Thoracic aorta (tissue), 2 donors: ENCODE measurements at places on chromosomes 16 and 17.

- no peak for DNase-seq
These were observed 50.0 kb downstream of the VMP1 start for GRCh38 chr17:59757470-59757869.

GRCh38 chr17:80485846-80486245 lies 9.4 kb upstream of the NPTX1 start:
- no peak for DNase-seq

DNA sequence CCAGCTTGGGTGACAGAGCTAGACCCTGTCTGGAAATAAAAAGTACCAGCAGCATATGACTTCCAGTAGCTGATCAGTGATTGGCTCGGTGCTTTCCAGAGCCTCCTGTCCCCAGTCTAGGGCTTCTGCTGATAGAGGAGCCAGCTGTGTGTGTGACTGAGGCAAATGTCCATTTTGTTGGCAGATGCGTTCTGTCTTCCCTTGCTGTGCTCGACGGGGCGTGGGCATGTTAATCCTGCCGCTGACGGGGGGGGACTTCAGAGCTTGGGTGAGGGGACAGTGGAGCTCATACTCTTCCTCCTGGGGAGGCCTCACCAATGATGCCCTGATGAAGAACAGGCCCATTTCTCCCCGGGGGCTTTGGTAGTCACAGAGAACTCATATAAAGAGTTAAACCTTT lies 14.6 kb downstream of the KCTD2 start:
- DNase-seq, result no peak

GRCh38 chr17:42920106-42920900 lies 19.7 kb downstream of the G6PC1 start:
- no peak for DNase-seq

DNA sequence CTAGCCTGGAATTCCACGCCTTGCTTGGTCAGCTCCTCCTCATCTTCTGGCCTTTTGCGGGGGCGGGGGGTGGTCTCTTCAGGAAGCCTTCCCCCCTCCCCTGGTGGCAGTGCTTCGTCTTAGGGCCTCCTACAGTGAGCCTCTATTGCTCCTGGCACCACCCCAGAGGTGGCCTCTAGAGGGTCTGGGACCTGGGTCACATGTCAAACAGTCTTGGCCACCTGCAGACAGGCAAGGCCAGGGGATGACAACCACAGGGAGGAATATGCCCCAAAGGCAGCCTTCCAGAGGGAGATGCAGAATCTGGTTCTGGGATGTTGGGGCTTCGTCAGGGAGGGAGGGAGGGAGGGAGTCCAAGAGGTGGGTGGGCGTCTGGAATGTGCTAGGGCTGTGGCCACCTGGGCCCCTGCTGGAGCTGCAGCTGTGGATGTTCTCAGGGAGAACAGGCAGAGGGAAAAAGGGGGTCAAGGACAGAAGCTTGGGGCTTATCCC lies 50.6 kb downstream of the SMPD3 start:
- no peak for DNase-seq

DNA sequence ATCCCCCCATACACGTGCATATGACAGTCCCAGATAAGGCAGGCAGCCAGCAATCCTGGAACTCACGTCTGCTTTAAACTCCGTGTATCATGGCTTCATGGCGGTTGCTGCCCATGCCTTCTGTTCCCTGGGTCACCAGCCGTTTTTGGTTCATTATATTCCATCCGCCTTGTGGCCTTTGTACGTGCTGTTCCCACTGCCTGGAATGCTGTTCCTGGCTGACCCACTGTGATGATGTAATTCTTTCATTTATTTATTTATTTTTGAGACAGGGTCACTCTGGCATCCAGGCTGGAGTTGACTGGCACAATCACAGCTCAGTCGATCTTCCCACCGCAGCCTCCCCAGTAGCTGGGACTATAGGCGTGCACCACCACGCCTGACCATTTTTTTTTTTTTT lies 136.7 kb upstream of the GSE1 start:
- no peak for DNase-seq

DNA sequence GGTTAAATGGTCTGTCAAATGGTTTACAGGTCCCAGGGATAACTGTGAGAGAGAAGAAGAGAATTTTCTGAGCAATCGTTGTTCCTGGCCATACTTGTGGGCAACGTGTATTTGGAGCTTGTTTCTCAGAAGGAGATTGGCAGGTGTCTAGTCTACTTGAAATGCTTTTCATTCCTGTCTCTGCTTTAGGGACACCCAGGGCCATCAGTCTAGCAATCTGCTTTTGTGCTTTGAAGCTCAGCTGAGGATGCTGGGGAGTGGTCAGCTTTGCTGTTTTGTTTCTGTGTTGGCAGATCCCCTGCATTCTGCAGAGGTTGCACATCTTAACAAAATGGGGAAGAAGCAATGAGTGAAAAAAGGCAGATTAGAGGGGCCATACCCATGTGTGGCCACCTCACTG lies 193.7 kb downstream of the SHISA9 start:
- DNase-seq, result no peak

DNA sequence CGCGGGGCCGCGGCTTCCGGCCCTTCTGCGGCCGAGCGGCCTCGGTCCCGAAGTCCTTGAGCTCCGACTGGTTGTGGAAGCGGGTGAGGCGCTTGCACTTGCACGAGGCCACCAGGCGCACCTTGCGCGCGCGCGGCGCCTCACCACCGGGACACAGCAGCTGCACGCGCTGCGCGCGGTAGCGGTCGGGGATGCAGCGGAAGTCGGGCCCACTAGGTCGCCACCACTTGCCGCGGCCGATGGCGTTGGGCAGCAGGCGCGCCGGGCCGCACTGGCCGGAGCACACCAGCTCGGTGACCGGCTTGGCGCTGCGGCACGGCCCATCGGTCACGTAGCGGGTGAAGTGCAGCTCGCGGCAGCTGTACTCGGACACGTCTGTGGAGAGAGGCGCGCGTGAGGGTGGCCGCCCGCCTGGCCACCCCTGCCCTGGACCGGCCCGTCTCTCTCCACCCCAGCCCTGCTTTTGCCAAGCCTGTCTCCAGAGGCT lies 3.2 kb downstream of the SOST start:
- DNase-seq, result no peak

DNA sequence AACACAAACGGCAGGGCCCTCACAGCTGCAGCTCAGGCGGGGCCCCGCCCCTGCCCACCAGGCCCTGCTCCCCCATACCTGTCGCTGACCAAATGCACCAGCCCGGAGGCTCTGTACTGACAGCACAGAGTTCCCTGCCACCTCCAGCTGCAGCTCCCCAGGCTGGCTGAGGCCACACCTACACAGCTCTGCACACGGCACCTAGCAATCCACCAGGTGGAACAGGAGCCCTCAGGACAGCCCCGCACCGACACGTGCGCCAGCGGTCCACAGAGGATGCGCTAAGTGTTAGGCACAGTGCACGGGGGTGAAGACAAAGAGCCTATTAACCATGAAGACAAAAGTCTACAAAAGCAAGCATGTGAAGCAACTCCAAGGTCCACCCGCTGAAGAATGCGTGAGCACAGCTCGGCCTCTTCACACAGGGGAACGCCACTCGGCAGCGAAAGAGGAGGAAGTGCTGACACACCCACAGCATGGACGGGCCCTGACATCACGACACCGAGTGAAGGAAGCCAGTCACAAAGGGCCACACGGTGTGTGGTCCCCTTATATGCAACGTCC lies 5.4 kb downstream of the ZCCHC14 start:
- DNase-seq, result no peak
